ENCODE measurements at places on chromosomes 6 and 20.

DNA sequence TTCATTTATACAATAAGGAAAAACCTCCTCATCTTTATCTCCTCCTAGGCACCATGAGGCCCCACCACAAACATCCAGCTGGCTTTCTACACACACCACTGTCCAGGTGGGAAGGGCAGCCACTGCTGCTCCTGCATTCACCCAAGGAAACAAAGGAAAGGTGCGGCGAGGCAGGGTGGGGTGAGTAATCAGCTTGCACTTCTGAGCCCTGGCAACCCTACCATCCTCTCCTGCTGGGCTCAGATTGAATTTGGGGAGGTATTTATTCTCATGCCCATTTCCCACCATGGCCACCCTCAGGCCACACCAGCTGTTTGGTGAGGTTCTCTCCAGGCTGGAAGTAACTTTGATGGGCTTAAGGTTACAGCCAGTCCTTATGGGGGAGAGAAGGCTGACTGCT lies 31.2 kb upstream of the SPDEF start:
- no peak for DNase-seq

- no peak for DNase-seq
These were observed 47.3 kb downstream of the EPB41L2 start for GRCh38 chr6:131015630-131016263.

- no peak for DNase-seq
These were observed 111.0 kb downstream of the SYCP2 start for GRCh38 chr20:59822291-59823029.

DNA sequence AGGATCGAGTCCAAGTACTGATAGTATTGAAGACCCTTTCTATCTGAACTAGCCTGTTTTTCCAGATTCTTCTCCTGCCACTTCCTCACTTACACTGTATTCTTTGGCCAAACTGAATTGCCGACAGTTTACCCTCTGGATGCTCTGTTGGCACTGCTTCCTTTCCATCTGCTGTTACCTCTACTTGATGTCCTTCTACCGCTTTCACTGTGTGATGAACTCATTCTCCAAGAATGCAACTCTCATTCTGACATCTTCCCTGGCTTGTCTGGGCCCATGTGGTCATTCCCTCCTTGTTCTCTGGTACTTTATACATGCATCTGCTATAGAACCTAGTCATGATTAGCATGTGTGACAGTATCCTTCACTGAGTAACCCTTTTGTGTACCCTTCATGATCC lies 16.3 kb downstream of the RPRD1B start:
- DNase-seq = peak; percentile 92

DNA sequence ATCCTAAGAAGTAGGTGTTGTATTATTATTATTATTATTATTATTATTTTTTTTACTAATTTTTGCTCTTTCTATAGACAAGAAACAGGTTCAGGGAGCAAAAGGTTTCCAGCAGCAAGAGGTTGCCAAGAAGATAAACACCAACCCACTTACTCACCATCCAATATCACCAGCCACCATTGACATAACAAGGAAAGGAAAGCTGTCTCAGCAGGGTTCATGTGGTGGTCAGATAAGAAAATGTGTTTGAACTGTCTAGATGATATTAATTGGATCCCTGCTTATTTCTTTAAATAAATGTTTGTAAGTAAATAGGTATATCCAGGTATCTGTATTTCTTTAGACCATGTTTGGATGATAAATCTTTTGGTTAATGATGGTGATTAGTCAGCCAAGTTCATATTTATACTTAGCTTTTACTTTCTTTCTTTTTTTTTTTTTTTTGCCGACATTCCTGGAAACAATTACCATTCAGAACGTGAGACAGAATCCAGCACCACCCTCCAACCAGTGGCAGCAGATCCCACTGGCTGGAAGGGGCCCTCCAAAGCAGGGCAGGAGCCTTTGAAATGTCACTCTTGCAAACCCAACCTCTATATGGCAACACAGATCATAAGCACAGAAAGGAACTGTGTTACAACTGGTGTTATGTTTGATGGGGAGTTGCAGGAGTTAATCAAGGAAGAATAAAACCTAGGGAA lies 139.2 kb upstream of the ECI2 start:
- DNase-seq = no peak

- DNase-seq = peak; percentile 91
These were observed 4.4 kb upstream of the RPS21 start for GRCh38 chr20:62382306-62383198.

DNA sequence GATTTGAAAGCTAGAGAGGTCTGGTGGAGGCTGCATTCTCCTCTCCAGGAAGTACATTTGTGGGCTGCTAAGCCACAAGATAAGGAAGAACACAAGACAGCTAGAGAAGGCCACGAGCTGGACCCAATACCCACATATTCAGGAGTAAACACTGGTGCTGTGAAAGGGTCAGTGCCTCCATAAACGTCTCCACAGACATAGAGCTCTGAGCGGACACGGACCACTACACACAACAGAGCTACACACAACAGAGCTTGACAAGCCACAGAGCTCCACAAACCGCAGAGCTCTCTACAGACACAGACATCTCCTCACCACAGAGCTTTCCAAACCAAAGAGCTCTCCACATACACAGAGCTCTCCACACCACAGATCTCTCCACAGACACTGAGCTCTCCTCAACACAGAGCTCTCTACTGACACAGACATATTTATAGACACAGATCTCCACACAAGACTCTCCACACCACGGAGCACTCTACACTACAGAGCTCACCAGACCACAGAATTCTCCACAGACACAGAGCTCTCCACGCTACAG lies 51.9 kb downstream of the ERMARD start:
- DNase-seq = no peak

DNA sequence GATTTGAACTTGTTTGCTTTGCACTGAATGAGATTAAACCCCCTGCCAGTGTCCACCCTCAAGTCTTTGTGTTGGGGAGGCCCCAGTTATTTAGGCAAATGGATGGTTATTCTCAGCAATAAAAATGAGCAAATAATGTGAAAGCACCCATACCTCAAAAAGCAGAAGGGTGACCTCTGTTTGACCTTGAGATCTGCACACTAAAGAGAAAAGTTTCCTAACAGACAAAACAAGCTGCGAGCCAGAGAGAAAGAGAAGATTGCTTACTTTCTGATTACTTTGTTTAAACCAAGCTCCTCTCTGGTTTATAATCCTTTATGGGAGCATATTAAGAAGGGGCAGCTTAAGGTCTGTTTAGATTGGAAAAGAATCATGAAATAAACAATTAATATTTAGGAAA lies 30.4 kb upstream of the TRERF1 start:
- DNase-seq = no peak

DNA sequence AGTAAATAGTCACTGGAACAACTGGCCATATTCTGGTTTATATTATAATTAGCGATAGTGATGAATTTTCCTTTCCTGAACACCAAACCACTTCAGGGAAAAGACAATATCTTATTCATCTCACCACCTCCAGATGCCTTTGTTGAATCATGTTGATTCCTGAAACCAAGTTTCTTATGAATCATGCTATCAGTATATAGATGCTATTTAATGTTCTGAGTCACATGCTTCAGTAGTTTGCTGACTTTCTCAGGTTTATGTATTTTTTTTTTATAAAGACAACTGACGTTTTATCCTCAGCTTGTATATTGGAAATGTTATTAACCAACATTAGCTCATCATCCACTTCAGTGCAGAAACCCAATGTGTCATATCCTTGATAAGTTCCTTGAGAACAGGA lies 710.2 kb upstream of the POU3F2 start:
- no peak for DNase-seq

DNA sequence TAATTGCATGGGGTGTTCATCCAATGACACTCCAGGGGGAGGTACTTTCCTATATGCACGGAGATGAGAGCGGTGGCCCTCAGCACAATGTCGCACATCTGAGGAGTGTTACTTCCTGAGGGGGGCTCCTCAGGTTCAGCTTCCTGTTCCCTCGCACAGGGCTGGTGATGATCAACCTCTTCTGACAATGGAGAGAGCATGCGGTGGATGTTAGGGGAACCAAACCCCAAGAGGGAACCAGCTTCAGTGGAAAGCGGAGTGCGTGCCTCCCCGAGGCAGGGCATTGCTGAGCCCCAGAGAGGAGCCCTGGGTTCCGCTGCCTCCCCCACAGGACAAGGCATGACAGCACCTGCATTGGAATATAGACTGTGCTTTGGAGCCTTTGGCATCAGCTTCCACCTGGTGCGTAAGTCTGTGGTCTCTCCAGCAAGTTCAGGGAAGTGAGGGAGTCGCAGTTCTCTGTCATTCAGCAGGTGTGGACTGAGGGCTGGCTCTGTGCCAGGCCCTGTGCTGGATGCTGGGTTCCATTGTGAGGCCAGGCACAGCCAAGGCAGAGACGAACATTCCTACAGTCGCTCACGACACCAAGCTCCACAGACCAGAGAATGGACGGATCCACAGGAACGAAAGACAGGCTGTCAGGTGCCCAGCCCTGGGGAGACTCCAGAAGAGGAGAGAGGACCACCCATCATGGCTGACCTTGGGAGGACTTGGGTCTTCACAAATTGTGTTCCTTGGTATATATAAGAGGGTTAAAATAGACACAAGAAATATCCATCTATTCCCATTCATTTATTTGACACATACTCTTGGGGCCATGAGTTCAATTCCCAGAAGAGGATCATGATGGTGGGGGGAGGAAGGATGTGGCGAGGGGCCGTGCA lies 3.9 kb upstream of the ZNF831 start:
- DNase-seq = peak; percentile 10

GRCh38 chr6:41679696-41680095 lies 41.4 kb downstream of the MDFI start:
- DNase-seq = no peak

GRCh38 chr6:1700278-1700967 lies 90.7 kb downstream of the FOXC1 start:
- DNase-seq = no peak

DNA sequence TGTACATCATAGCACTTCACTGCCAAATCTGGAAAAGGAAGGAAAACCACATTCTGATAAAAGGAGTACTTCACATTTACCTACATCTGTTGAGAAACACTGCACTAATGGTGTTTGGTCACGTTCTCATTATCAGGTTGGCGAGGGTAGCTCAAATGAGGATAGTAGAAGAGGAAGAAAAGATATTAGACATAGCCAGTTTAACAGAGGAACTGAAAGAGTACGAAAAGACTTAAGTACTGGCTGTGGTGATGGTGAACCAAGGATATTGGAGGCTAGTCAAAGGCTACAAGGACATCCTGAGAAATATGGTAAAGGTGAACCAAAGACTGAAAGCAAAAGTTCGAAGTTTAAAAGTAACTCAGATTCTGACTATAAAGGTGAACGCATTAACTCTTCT lies 32.0 kb upstream of the GJA10 start:
- no peak for DNase-seq

- no peak for DNase-seq
These were observed 354.6 kb downstream of the RNF144B start for GRCh38 chr6:18741741-18742140.

GRCh38 chr6:12955956-12956355 lies 239.4 kb downstream of the PHACTR1 start:
- peak; percentile 59 for DNase-seq

DNA sequence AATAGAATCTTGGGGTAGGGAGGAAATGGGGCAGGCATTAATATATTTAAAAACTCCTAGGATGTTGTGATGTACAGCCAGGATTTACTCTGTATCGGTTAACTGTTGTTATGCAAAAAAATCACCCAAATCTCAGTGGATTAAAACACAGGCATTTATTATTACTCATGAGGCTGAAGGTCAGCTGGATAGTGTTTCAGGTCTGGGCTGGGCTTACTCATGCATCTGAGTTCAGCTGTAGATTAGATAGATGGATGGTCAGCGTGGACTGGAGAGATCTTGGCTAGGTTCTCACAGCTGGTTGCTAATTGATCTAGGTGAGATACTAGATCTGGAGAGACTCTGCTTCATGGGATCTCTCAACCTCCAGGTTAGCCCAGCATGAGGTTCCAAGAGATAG lies 131.4 kb downstream of the BTBD3 start:
- no peak for DNase-seq

GRCh38 chr6:7773322-7773721 lies 47.4 kb downstream of the BMP6 start:
- DNase-seq = no peak

- peak; percentile 72 for DNase-seq
These were observed 60.4 kb upstream of the QKI start for GRCh38 chr6:163354085-163354484.

GRCh38 chr6:157454762-157455714 lies 74.0 kb downstream of the ZDHHC14 start:
- no peak for DNase-seq

DNA sequence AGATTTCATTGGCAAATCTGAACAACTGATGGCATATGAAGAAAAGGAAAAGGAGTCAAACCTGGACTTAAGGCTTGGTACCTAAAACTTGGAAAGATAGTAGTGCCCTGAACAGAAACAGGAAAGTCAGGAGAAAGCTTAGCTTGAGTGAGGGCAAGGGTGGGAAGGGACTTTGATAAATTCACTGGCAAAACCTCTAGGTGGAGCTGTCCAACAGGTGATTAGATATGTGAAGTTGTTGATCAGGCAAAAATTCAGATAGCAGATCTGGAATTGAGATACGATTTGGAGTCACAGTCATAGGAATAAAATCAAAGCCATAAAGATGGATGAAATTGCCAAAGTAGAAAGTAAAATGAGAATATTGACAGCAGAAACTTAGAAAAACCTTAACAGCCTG lies 16.1 kb upstream of the ZNF292 start:
- peak; percentile 54 for DNase-seq

DNA sequence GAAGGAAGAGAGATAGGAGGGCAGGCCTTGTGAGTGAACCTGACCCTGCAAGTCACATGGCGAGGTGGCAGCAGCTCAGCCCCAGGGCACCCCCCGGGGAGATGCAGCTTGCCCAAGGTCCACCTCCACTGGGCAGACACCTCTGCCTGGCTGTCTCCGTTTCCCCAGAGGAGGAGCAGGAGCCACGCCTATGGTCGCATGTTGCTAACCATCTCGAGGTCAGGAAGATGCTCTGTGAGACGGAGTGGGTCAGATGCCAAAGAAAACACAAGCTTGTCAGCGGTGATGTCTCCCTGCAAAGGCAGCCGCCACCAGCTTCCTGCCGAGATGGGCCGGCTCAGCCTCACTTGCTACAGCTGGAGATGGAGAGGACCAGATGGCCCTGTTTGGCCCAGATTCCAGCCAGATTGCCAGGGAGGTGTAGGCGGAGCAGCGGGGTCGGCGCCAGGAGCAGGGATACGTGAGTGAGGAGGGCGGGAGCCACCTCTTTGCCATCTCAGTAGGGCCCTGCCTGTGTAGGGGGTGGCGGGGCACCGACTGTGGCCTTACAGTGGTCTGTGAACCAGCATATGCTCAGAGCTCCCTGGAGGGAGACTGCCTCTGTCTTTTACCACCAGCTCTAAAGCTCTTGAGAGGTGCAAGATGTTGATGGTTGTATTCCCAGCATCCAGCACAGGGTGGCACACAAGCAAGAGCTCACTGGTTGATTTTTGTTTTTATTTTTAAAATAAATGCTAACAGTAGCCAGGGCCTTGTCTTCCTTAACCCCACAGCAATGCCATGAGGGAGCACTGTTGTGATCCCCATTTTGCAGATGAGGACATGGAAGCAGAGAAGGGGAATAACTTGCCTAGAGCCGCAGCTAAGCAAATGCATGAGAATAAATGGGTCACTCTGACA lies 42.9 kb upstream of the FAM83D start:
- no peak for DNase-seq

GRCh38 chr20:23367770-23368169 lies 5.8 kb downstream of the GZF1 start:
- DNase-seq = no peak

GRCh38 chr6:121780325-121781321 lies 345.2 kb downstream of the GJA1 start:
- peak; percentile 47 for DNase-seq
